ENCODE measurements at places on chromosomes 1 and 21.

- no peak for DNase-seq
Measured at GRCh38 chr1:41322101-41322661, 39.1 kb upstream of the FOXO6 start.

GRCh38 chr1:24108334-24109165 lies 3.4 kb downstream of the MYOM3 start:
- peak; percentile 19 for DNase-seq

DNA sequence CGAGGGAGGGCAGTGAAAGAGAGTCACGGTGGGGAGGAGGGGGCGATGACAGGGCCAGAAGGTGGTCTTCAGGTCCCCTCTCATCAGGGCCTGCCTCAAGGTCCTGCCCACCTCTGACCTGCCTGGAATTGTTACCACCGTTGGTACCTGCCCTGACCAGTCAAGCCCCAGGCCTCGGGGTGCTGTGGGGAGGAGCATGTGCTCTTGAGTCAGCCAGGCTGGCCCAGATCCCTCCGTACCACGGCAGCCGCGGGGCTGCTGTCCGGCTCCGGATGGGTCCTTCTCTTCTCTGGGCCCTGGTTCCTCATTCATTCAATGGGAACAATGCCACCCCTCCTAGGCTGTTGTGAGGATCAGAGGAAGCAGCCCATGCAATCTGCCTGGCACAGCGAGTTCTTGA lies 22.0 kb downstream of the SERINC2 start:
- no peak for DNase-seq

DNA sequence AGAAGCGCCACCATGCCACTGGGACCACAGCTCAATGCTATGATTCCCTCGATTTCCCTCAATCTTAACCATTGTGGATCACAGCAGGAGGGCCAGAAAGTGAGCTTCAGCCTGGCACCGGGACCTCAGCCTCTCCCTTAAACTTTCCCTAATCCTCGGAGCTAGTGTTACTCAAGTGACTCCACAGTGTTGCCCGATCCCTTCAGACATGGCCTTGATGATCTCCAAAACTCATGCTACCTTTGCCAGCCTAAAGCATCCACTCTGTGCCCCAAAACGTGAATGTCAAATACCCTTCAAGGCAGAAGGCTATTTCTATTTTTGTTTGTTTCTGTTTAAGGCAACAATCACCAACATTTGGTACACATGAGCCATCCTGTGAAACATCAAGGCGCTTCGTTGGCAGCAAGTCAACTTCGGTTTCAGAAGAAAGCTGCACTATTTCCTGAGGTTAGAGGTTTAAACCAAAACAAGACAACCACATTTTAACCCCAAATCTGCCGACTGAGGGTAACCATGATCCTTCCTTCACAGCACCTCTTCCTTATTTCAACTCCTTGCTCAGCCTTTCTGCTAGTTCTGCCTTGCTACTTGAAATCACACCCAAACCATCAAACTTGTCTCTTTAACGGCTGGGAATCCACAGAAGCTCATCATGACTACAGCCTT lies 94.4 kb upstream of the KRTAP19-8 start:
- DNase-seq = no peak

DNA sequence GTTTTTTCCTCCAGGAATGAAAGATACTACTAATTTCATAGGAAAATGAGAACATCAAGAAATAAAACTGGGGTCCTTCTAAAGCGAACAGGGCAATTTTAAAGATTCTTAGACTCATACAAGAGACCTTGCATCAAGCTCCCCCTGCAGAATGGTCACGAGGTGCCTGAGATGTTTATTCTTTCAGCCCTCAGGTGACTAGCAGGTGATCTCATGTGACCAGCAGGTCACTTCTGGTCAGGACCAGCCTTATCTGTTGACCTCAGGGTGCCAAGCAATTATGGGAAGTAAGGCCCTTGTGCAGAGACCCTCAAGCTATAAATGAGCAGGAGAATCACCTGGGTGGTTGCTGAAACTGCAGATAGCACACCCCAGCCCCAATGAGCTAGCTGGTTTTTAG lies 20.6 kb upstream of the TMEM51 start:
- DNase-seq = no peak

DNA sequence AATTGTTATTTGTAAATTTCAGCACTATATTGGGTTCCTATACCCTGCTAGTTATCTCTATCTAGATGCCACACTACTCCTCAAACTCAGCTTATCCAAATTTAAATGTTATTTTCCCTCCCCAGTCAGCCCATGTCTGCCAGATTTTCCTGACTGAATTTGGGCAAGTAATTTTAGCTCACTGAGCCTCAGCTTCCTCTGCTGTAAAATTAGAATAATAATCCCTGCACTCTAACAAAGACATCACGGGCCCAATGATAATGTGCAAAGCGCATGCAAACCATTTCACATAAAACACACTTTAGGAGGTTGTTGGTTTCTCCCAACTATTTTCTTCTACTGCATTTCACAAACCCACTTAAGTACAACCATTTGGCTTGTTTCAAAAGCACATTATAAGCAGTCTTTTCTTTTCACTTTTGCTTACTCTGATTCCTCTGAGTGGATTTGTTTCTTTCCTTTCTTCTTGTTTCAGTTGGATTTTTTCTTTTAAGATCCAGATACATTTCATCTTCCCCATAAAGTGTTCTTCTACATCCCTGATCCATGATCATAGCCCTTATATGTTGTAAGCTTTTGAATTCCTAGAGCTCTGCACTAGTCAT lies 152.8 kb upstream of the DPT start:
- DNase-seq = no peak

DNA sequence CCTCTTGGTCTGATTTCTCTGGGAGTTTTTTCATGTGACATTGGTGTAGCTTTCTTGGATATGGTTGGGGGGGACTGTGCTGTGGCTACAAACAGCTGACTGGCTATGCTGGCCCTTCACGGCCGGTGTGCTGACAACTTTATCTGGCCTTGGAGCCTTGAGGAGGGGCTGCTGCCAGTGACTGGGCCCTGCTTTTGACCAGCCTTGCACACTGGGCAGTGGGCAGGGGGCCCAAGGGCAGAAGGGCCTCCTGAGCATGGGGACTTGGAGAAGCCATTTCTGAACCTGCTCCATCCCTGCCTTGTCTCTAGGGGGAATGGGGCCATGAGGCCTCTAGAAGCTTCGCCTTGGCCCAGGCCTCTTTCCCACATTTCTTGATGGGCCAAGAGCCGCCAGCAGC lies 139.6 kb downstream of the CAMTA1 start:
- DNase-seq = no peak

DNA sequence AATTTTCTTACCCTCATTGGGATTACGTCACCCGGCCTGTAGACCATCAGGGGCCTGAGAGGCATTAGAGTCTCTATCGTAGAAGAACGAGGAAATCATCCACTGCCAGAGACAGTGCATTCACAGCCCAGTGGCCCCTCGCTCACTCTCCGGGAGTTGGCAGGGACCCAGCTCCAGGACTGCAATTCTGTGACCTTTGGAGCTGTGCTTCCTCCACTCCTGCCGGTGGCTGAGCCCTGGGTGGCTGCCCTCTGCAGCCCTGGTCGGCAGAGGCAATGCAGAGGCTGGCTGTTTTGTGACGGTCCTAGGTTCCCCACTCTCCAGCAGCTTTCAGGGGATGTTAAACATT lies 12.7 kb downstream of the SLC37A1 start:
- no peak for DNase-seq

DNA sequence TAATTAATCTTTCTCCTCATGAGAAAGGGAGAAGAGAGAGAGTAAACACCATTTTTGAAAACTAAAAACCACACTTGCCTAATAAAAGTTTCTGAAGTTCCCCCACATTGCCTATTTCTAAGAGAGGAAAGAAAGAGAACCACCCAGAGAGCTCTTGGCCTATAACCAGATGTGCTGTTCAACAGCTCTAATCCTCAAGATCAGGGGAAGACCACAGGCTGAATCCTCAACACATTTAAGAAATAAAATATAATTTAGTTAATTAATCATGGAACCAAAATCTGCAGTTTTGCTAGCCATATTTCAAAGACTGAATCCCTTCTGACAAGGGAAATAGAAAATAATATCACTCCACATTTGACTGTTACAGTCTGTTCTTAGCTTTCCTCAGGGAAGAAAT lies 11.9 kb downstream of the PRRX1 start:
- DNase-seq = no peak

GRCh38 chr1:76784502-76784901 lies 82.8 kb upstream of the ST6GALNAC5 start:
- no peak for DNase-seq

DNA sequence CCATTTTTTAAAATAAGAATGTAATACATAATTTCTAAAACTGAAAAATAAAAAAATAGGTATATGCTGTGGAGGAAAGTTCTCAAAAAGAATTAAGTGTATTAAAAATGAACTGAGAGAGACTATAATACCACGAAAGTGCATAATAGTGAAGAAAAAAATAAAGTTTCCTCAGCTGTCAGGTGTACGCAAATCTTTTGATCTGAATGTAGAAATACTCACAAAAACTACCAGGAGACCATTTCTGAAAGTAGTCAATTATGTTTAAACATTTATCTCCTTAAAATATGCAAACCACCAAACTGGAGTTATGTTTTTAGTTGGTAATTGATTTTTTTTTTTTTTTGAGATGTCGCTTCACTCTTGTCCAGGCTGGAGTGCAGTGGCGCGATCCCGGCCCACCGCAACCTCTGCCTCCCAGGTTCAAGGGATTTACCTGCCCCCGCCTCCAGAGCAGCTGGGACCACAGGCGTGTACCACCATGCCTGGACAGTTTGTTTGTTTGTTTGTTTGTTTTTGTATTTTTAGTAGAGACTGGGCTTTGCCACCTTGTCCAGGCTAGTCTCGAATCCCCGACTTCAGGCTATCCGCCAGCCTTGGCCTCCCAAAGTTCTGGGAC lies 1169.2 kb upstream of the B3GALT2 start:
- no peak for DNase-seq

- DNase-seq = no peak
Measured at GRCh38 chr1:208252836-208253576, 8.8 kb upstream of the PLXNA2 start.

DNA sequence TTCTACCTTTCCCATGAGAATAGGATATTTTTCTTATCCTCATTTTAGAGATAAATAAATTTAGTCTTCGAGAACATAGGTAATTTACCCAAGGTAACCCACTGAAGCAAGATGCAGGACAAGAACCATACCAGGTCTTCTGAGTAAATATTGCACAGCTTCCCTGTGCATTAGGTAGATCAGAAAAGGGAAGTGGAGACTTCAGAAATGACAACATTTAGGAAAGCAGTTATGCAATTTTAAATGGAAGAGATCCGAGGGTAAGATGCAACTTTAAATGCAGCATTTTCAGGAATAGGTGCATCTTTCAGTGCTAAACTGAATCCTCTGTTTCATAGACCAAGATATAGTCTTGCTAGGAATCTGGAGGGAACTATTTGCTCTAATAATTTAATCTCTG lies 206.4 kb upstream of the SGIP1 start:
- DNase-seq = no peak

DNA sequence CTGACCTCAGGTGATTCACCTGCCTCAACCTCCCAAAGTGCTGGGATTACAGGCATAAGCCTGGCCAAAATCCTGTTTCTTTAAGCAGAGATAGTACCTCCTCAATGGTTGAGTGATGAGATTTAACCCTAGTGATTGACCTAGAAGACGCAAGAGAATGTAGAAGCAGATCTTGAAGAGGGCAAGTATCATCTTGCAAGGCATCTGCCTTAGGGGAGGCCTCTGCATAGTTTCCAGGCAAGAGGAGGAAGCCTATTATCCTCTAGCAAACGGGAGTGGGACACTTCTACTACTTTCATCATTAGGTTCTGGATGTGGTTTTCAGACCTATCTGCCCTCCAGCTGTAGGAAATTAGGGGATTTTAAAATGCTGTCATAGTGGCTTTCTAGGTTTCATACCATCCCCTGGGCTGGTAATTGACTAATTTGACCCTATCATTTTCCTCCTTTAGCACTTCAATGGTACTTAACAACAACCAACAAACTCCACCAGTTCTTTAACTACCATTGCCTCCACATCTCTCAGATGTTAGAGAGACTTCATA lies 10.0 kb upstream of the TRIM62 start:
- no peak for DNase-seq

- no peak for DNase-seq
Measured at GRCh38 chr1:98104289-98104688, 183.5 kb upstream of the DPYD start.

- DNase-seq = no peak
Measured at GRCh38 chr1:164971921-164972415, 384.5 kb downstream of the LMX1A start.

DNA sequence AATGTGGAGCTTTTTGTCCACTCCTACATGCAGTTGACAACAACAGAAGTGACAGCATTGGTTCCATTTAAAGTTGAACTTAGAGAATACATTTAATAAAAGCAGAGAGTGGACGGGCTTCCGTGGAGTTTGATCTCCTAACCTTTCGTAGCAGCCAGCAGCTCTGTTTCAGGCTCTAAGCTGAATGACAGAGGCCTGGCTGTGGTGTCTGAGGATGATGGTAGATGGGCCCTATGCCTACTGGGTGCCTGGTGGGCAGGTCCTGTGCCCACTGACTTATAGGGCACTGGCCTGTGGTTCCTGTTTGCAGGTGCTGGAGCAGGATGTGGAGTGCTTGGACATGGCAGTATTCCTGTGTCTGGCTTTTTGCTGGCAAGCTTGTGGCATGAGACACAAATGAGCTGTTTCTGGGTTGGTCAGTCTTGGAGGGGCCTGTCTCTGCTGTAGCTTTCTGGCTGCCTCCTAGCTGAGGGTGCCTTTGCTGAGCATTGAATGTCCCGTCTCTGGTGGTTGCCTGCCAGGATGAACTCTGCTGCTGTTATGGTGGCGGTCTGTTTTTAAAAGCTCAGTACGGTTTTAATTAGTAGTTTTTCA lies 54.6 kb downstream of the PRDM2 start:
- DNase-seq = no peak

- DNase-seq = no peak
Measured at GRCh38 chr21:41169701-41170100, 1.7 kb downstream of the BACE2 start.

DNA sequence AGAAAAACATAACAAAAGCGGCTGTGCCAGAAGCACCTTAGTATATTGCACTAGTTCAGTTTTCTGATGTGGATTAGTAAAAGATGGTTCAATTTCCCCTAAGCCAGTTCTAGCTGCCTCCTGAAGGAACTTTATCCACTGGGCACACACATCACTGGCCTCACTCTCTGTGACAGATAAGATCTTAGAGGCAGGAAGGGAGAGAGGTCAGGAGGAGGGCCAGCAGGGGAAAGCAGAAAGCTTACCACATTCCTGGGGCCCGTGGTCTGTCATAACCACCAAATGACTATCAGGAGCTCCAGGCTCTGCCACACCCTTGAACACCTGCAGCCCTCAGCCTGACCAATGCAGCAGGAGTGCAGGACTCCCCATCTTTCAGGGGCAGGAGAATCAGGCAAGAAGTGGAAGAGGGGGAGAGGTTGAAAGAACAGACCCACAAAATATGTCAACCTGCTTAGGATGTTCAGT lies 37.8 kb downstream of the LRRC71 start:
- no peak for DNase-seq

DNA sequence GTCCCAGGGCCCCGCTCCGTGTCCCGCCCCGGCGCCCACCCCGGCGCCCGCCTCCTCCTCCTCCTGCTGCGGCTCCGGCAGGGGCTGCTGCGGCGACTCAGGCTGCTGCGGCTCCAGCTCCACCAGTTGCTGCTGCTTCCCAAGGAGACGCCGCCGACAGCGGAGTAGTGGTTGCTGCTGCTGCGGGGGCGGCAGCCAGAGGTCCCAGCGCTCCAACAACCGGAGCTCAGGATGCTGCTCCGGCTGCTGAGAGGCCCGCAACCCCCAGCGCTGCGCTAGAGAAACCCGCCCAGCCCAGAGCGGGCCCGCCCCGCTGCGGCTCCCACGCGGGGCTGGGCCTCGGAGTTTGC lies 1.1 kb downstream of the CRCT1 start:
- no peak for DNase-seq

Measured in pulmonary artery endothelial cell (primary cell).